ENCODE measurements at places on chromosomes 7 and 10.

GRCh38 chr7:28137463-28137862, 43.1 kb downstream of the JAZF1 start:
- no peak for DNase-seq

- no peak for DNase-seq
These were observed 779 bp downstream of the NFKB2 start for GRCh38 chr10:102396317-102396650.

- DNase-seq, result no peak
These were observed 65.3 kb downstream of the SEPTIN7 start for GRCh38 chr7:35866186-35866585.

DNA sequence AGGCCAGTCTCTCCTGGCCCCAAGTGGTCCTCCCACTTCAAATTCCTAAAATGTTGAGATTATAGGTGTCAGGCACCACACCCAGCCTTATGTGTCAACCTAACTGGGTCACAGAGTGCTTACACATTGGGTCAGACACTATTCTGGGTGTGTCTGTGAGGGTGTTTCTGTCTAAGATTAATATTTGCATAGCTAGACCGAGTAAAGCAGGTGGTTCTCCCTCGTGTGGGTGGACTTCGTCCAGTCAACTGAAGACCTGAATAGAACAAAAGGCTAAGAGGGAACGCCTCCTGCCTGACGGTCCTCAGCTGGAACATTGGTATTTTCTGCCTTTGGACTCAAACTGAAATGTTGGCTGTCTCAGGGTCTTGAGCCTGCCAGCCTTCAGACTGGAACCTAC, 11.5 kb downstream of the PPIF start:
- no peak for DNase-seq

GRCh38 chr7:51016546-51016945, 233.8 kb upstream of the GRB10 start:
- no peak for DNase-seq

- peak; percentile 47 for DNase-seq
These were observed 819 bp downstream of the TMED4 start for GRCh38 chr7:44580945-44581878.

DNA sequence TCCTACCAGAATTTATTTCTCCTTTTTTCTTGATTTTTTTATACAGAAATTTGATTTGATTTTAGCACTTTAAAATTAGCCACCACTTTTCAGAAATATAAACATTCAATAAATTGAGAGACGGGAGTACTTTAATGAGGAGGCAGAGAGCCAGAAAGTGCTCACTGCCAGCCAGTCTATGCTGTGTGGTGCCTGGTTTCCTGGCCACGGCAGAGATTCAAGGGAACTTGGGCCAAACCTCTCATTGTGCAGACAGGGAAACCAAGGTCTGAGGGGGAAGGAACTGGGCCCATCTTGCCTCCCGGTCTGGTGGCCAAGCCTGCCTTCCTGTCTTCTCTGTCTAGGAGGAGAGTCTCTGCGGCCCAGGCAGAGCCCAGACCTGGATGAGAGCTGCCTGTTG, 25.9 kb downstream of the ADAMTS14 start:
- DNase-seq, result no peak

DNA sequence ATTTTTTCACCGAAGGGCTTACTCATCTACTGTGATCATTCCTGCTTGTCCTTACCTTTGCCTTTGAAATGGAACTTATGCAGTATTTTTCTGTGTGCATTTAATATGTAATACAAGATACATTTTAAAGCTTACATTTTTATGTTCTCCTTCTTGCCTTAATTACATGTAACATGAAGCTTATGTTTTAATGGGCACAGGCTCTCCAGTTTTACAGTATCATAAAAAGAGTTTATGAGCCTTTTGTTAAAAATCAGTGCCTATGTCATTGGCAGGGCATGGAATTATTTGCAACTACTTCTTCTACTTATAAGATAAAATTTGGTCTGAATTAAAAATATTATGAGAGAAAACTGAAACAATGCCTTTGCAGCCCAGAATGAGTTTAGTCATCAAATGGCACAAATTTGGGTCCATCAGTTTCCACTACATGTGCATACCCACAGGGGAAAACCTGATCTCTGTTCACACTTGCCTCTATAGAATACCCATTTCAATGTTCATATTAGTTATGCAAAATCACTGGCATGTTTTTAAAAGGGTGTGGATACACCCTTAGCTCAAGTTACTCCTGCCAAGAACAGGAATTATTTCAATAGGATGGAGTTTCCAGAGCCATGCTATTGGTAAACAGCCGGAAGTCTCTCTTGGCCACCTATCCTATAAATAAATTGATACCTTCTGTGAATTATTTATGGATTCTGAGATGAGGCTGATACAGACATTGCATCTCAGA, 27.9 kb upstream of the WNT16 start:
- no peak for DNase-seq

DNA sequence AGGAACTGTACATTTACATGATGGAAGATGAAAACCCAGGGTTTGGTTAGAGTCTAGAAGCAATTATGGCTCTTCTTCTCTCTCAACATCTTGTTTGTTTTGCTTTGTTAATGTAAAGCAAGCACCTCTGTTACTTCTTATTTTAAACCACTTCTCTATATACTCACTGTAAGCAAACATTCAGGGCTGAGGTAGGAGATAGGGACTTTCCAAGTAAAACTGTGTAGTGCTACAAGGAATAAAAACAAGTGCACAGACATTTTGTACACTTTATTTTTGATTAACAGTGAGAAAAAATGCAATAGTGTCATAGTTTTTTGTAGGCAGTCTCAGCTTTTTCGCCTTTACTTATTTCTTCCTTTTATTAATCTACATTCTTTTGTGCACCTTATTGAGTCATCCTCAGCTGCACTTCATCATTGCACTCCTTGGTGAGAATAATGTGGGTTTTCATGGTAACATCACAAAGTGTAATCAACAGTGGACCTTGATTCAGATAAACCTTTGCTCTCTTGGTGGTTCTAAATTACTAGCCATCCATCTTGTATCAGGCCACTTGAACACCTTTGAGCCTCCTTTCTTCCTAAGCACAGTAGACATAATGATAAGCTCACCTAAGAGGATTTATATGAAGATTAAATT, 52.9 kb downstream of the ELMO1 start:
- no peak for DNase-seq

GRCh38 chr10:132158122-132158741, 28.5 kb upstream of the DPYSL4 start:
- peak; percentile 45 for DNase-seq

DNA sequence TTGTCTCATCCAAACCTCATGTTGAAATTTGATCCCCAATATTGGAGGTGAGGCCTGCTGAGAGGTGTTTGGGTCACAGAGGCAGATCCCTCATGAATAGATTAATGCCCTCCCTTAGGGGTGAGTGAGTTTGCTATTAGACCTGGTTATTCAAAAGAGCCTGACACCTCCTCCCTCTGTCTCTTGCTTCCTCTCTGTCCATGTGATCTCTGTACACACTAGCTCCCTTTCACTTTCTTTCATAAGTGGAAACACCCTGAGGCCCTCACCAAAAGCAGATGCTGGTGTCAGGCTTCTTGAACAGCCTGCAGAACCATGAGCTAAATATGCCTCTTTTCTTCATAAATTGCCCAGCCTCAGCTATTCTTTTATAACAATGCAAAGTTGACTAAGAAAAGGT, 447.1 kb downstream of the MDFIC start:
- no peak for DNase-seq

- no peak for DNase-seq
These were observed 20.9 kb downstream of the TEX36 start for GRCh38 chr10:125661941-125662515.

DNA sequence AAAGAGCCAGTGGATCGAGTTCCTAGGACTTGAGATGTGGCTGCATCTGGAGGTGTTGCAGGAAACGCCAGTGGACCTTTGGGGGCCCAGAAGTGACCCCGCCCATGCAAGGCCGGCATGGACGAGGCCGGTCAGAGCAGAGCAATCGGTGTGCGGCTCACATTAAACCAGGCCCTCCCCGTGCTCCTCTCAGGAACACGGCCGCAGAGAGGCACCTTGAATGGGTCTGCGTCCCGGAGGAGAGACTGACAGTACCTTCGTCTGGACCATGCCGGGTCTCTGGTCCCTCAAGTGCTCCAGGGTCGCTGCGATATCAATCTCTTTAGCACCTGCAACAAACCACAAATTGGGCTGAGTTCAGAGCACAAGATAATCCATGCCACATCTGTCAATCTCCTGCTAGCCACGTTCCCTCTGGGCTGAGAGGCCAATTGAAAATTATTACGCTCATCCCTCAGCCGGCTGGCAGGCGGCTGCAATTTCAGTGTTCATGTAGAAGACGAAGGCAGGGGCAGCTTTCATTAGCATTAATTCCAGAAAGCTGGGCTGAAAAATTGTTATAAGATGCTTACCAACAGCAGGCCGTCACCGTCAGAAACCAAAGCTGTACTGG, 212.0 kb downstream of the DNAJB6 start:
- DNase-seq, result no peak

- DNase-seq, result no peak
These were observed 55.6 kb upstream of the SEMA3E start for GRCh38 chr7:83704564-83704963.

- DNase-seq, result no peak
These were observed 255.4 kb upstream of the MYO3A start for GRCh38 chr10:25678666-25679065.

- peak; percentile 76 for DNase-seq
These were observed 15.1 kb downstream of the PSAP start for GRCh38 chr10:71835671-71836595.

DNA sequence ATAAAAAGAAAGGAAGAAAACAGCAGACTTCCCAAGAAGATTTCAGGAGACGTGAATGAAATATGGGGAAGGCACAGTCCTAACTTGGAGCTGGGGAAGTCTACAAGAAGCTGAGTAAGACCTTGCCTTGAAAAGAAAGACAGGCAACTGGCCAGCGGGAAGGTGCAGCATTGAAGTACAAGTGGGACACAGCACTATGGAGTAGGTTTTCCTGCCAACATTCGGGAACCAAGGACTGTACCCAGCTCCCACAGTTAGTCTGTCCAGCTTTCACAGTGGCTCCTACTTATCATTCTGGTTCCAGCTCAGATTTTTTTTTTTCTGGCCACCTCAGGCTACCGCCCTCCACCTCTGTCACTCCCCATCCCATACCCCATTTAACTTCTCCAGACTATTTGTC, 10.0 kb downstream of the HPS1 start:
- no peak for DNase-seq

DNA sequence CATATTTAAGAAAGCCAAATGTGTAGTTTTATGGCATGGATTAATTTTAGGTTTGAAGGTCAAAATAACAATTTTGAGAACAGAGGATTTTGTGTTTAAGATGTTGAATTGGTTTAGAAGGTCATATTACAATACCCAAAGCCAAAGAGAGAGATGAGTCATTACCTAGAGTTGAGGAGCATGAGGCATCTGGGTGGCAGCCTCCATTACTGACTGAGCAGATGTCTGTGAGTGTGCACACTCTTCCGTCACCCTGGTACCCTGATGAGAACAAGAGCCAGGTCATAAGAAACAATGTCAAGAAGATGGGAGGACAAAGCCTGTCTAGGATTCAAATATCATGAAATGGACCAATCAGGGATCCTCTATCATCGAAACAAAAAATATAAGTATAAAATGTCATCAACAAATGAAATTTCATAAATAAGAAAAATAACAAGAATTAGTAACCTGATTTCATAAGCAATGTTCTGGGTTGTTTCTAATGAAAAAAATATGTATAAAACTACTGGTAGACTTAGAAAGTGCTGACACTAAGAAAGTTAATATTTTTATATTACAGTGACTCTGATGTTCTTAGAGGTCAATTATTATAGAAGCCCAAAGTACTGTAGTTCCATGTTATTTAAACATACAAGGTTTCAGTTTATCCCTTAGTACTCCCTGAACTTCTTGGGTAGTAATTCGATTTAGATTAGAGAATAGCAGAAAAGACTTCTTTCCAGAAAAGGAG, 20.0 kb downstream of the CUBN start:
- DNase-seq, result no peak

DNA sequence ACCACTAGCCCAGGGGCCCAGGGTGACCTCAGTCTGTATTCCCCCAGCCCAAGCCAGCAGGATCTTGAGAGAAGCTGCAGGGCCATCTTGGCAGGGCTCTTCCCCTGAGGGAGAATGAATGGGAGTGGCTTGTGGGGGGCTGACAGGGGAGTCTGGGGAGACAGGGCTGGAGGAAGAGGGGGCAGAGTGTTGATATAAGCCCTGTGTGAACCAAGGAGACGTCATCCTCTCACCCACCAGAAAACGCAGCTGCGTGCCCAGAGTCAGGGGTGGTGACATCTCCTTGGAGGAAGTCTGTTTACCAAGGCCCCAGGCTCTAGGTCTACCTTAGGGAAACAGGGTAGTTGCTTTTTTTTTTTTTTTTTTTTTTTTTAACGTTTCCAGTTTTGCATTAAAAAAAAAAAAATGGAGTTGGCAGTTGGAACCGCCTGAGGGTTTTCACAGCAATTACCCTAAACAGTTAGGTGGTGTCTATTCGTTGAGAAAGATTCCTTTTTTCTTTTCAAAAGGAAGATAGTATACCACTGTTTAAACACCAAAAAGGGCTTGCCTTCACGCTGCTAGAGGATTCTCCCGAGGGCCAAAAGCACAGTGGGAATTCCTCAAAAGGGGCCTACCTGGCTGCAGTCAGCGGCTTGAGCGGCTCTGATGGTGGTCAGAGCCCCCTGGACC, 113.8 kb downstream of the PRPF18 start:
- DNase-seq, result no peak

GRCh38 chr10:13173616-13174015, 12.3 kb downstream of the MCM10 start:
- no peak for DNase-seq

- no peak for DNase-seq
These were observed 1187.9 kb downstream of the REEP3 start for GRCh38 chr10:64708884-64709681.

DNA sequence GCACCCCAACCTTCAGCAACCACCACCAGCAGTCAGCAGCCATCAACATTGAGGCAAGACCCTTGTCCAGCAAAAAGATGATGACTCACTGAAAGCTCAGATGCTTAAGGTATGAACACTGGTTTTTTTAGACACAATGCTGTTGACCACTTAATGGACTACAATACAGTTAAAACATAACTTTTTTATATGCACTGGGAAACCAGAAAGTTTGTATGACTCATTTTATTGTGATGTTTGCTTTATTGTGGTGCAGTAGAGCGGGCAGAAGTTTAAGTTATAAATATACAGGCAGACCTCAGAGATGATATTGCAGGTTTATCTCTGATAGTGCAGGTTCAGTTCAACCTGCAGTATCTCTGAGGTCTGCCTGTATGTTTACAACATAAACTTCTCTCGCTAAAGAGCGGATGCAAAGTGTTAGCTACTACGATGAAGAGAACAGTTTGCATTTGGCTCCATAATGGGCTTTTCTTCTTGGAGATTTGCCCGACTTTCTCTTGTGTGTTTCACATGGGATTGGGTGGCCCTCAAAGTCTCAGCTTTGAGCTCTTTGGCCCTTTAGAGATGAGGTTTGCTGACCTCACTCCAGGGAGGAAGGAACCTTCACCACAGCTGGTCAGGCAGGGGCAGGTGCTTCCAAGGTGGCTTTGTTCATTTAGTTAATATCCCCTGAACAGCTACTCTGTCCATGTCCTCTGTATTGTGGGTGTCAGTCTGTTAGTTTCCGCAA, 84.4 kb upstream of the SHH start:
- DNase-seq, result no peak

Data from CD4-positive, alpha-beta T cell treated with Interferon gamma for 1 hour (primary cell).